ENCODE measurements at places on chromosomes 12 and 14. TPM values are rescaled to one million over a fixed set of nuclear protein-coding genes. Genes with fewer than 3 reads are reported as not detected.

DNA sequence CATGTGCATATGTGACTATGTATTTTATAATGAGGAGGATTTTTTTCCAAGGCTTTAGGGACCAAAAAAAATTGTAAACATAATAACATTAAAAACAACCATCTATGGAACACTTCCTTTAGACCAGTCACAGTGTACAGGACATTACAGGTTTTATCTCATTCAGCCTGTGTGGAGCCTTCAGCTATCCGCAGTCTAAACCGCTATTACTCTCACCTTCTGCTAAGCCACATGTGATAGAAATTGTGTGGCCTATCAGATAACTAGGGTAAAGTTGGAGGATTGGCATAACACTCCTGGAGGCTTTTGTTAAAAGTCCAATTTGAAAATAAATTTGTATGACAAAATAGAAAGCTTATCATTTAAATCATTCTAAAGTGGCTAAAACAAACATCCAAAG is 281.2 kb upstream of the TMTC1 start:
- H3K27me3 ChIP-seq: no peaks in the 10 kb centered on the region
- no peak overlapping the region for H3K27ac ChIP-seq
- H3K36me3 ChIP-seq: no peaks in the 10 kb centered on the region
- no peak for DNase-seq

Gene IL22
- total RNA-seq: not detected

DNA sequence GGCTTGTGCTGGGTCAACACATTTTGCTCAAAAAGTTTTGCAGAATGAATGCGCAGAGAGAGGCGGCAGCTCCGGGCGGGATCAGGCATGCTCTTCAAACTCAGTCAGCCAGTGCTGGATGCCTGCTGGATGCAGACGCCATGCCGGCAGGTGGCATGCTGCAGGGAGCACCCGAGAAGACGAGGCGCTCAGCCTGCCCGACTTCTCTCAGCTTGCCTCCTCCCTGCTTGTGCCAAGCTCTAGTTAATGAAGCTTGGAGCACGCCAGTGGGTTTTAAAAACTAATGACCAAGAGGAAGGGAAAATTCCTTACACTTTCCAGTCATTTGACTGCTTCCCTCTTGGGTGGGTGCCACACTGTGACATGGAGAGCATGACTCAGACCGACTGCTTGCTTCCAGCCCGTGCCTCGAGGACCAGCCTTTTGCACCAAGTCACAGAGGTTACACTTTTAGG is 39.8 kb downstream of the SLC24A4 start:
- H3K4me1 ChIP-seq: no peaks in the 10 kb centered on the region
- peaks cover 16% of the 10 kb centered on the region for H3K27me3 ChIP-seq
- H3K4me3 ChIP-seq: no peak overlapping the region
- no peak overlapping the region for H3K27ac ChIP-seq
- H3K36me3 ChIP-seq: no peaks in the 10 kb centered on the region

- H3K4me1 ChIP-seq: no peaks in the 10 kb centered on the region
- no peaks in the 10 kb centered on the region for H3K36me3 ChIP-seq
- no peak overlapping the region for H3K27ac ChIP-seq
- no peak overlapping the region for H3K4me3 ChIP-seq
Measured at GRCh38 chr12:132366341-132366861, 37.0 kb upstream of the GALNT9 start.

Gene SIRT4
- 2.8 TPM for total RNA-seq

Gene NTF3
- total RNA-seq: not detected

- no peak overlapping the region for H3K27ac ChIP-seq
- peaks cover 10% of the 10 kb centered on the region for H3K4me1 ChIP-seq
- no peaks in the 10 kb centered on the region for H3K36me3 ChIP-seq
- DNase-seq: no peak
Measured at GRCh38 chr14:99952453-99952852, 112.8 kb upstream of the EVL start.

DNA sequence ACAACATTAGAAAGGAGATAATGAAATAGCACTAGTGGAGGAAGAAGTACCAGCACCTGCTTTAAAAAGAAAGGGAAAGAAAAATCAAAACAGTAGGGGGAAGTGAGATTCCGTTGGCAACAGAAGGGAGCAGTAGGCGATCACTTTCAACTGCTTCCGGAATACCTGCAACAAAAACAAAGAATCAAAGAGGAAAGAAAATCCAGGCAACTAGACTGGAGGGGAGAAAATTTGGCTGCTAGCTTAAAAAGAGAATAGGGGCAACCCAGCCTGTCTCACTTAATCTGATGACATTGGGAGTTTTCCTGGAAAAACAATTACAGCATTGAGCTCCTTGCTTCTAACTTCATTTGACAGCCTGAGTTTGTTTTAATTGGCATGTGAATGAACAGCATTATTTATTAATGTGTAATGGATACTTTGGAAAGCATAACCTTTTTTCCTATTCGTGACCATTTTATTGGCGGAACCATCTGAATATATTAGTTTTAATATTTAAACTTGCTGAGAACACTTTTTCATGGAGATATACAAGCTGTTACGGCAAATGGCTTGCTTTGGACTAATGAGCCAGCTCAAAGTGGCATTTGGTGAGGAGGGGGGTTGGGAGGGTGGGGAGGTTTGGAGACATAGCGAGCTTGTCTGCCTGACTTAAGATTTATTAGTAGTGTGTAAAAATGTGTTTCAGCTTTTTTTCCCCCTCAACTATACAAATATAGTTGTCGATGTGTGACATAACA is 2.5 kb upstream of the DACT1 start:
- H3K27ac ChIP-seq: no peak overlapping the region
- peaks cover 3% of the 10 kb centered on the region for H3K27me3 ChIP-seq

GRCh38 chr14:33335366-33335765 is 396.7 kb downstream of the NPAS3 start:
- H3K27ac ChIP-seq: no peak overlapping the region
- no peaks in the 10 kb centered on the region for H3K27me3 ChIP-seq
- no peak overlapping the region for H3K4me3 ChIP-seq
- no peaks in the 10 kb centered on the region for H3K4me1 ChIP-seq
- DNase-seq: no peak

Gene LRRC10
- not detected for total RNA-seq

Gene SELPLG
- total RNA-seq: 1.2 TPM

GRCh38 chr14:79064214-79064613 is 894.0 kb downstream of the NRXN3 start:
- DNase-seq: no peak
- no peak overlapping the region for H3K27ac ChIP-seq
- no peaks in the 10 kb centered on the region for H3K4me1 ChIP-seq
- no peak overlapping the region for H3K4me3 ChIP-seq

- no peak overlapping the region for H3K4me3 ChIP-seq
- H3K27ac ChIP-seq: no peak overlapping the region
- peaks cover 41% of the 10 kb centered on the region for H3K27me3 ChIP-seq
- no peaks in the 10 kb centered on the region for H3K36me3 ChIP-seq
- DNase-seq: no peak
Measured at GRCh38 chr12:54700301-54700700, 52.1 kb upstream of the DCD start.

GRCh38 chr12:77777274-77777673 is 53.4 kb upstream of the NAV3 start:
- DNase-seq: no peak
- no peaks in the 10 kb centered on the region for H3K4me1 ChIP-seq
- H3K27me3 ChIP-seq: no peaks in the 10 kb centered on the region
- H3K4me3 ChIP-seq: no peak overlapping the region
- no peaks in the 10 kb centered on the region for H3K36me3 ChIP-seq
- no peak overlapping the region for H3K27ac ChIP-seq

DNA sequence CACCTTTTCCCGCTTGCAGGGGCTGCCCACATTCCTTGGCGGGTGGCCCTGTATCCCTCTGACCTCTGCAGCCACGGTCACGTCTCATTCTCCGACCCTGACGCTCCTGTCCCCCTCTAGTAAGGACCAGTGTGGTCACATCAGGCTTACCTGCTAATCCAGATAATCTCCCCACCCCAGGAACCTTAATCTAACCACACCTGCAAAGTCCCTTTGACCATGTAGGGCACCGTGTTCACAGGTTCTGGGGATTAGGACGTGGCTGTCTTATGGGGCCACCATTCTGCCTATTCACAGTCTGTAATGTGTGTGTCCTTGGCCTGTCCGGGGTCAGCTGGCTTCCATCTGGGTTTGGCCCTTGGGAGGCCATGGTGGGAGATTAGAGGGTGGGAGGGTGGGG is 368.9 kb downstream of the AACS start:
- H3K36me3 ChIP-seq: no peaks in the 10 kb centered on the region
- H3K4me1 ChIP-seq: no peaks in the 10 kb centered on the region
- no peak overlapping the region for H3K4me3 ChIP-seq

Gene GCN1
- 184 TPM for total RNA-seq
